ENCODE measurements at places on chromosomes 4 and X.

DNA sequence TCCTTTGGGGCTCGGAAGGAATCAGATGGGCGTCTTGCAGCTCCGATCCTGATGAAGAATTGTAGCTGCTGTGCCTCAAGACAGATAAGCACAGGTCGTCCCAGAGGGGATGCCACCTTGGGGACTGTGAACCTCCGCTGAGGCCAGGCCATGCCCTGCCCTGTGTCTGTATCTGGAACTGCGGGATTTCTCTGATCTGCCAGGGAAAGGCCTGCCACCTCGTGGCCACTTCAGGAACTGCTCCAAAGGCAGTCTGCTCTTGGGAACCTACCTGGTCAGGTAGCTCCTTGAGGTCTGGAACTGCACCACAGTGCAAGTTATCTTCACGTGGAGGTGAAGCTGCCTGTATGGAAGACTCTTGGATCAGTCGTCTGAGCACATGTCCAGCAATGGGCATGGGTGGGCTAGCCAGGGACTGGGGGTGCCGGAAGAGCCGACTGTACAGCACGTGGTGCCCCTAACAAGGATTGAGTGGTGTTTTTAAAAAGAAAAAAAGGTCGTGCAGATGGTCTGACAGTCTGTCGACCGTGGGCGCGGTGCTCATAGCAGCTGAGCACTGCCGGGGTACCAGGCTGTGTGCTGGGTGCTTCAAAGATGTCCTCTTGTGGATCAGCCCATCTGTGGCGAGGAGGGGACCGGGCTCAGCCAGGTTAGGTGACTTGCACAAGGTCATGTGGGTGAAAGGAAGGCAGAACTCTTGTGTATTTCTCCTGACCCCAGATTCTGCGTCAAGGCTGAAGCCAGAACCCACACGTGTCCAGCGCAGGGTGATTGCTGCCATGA lies 3.1 kb upstream of the GRPEL1 start:
- DNase-seq = peak; percentile 72

DNA sequence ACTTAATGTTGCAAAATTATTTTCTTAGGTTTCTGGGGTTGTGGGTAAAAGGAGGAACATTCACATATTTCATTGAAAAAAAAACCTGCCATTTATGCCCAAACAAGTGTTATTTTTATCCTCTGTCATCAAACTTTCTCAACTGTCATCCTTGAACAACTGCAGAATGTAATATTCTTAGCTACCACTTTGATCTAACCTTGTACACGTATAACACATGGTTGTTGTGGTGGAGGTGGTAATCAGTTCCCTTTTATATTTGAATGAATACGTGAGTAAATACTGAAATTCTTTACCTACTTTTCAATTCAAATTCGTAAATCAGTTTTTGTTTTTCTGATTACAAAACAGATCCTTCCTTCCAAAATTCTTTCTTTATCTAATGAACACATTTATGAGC lies 3.8 kb upstream of the AMMECR1 start:
- DNase-seq = no peak

DNA sequence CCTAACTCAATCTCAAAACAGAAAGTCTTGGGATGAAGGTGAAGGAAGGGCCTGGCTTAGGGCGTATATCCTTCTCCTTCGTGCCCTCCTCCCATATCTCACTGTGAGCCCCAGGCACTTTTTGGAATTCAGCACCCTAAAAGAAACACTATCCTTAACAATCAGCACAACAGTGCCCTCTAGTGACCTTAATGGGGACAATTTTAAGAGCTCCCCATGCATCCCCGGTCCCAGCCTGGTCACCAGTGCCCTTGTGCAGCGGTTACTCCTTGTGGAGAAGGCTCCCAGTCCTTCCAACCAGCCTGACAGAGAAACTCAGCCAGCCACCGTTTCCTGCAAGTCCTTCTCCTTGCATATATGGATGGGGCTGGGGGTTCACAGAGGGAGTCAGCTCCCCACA lies 4.2 kb downstream of the PAK3 start:
- DNase-seq = peak; percentile 16

DNA sequence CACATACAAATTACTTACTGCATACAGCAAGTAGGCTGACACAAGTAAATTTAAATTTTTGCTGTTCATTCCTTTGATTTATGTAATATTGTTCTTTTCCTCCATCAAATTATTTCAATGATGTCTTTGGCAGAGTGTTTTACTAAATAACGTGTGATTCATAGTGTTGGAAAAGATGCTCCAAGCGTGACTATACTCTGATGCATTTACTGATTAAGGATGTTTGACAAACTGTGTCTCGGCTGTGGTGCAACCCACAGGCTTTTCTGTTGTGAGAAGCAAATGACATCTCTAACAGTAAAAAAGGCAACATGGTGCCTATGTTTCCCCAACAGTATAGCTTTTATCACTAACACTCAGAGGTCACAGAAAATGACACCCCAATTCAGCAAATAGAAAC lies 540.9 kb downstream of the PPP4R3C start:
- no peak for DNase-seq

DNA sequence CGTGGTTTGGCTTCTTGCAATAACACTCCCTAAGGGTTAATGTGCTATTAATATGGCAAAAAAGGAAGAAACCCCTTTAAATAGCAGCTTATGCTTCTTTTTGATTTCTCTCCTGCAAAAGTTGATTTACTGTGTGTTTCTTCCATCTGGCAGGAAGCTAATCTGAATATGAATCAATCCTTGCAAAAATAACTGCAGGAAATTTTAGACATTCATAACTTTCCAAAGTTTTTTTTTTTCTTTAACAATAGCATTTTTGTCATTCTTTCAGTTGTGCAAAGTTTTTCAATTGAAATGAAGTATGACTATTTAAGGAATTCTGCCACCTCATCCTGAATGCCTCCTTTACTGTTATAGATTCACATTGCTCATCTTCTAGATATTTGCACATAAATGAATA lies 115.6 kb downstream of the SPANXA1 start:
- DNase-seq = no peak
